ENCODE measurements at places on chromosomes 2 and 18.

- no peak for DNase-seq
These were observed 511.6 kb upstream of the CELF4 start for GRCh38 chr18:38077229-38077628.

- no peak for DNase-seq
These were observed 57.3 kb upstream of the CYP26B1 start for GRCh38 chr2:72204786-72205503.

DNA sequence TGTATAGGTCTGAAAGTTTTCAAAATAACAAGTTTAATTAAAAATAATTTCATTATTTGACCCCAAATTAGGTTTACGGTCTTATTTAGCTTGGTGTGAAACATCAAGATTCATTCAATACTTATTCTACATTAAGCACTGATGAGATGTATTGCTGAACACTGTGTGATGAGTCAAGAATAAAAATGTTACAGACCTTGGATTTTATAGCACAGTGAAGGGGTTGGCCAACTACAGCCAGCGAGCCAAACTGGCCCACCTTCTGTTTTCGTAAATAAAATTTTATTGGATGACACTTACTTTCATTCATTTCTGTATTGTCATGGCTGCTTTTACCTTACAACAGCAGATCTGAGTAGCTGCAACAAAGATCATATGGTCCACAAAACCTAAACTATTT lies 8.3 kb downstream of the PPP4R1 start:
- no peak for DNase-seq

- DNase-seq = no peak
These were observed 155.2 kb downstream of the IRS1 start for GRCh38 chr2:226644399-226644865.
